Foreskin melanocyte (primary cell): ENCODE measurements at places on chromosomes 1 and 21.
A peak's percentile ranks its signal among the peaks of the same experiment; 100 is the strongest.

GRCh38 chr1:172647110-172647564 is 11.8 kb upstream of the FASLG start:
- no peak for DNase-seq

DNA sequence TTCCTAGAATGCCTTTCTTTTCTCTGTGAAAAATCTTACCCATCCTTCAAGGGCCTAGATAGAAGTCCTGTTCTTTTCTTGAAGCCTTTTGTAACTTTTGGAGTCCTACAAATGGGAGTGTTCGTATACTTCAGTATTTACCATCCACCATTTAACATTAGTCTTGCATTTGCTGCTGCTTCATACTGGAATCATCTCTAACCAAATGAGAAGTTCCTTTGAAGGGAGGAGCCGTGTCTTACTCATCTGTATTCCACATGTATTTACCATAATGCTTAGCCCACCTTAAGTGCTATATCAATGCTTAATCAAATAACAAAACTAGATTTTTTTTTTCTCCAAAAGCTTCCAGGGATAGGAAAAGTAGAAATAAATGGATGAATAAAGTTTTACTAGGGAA is 7.1 kb downstream of the PRDX6 start:
- DNase-seq, result no peak

GRCh38 chr1:13960375-13960987 is 260.5 kb downstream of the PRDM2 start:
- DNase-seq, result peak; percentile 36

GRCh38 chr1:13964768-13965167 is 264.8 kb downstream of the PRDM2 start:
- DNase-seq, result no peak

DNA sequence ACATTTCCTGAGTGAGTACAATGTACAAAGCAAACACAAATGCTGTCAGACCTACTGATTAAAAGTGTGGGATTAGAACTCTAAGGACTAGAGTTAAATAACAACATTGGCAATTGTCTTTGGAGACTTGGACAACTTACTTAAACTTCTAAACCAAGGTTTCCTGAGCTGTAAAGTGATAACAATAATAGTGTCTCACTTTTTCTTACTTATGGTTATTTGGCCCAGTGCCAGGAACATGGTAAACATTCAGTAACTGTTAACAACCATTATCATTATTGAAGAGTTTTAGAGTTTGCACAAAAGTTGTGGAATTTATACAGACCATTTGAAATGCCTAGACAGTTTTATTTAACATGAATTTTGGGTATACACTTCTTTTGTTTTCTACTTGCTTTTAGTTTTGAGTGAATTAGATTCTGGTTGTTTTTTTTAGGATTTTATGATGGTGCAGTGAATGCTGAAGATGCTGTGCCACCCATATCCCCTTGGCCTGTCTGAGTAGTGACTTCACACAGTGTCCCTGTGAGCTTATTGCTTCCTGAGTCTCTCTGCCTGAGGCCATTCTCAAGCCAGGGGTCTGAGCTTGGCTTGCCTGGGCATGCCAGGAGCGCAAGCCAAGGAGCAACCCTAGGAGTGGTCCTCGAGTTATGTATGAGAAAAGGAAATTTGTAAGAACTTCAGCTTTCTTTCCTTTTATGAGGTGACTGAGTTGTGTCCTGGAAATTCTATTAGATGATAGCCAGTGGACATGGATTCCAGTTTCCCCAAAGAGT is 932.8 kb downstream of the TTLL7 start:
- DNase-seq, result no peak

DNA sequence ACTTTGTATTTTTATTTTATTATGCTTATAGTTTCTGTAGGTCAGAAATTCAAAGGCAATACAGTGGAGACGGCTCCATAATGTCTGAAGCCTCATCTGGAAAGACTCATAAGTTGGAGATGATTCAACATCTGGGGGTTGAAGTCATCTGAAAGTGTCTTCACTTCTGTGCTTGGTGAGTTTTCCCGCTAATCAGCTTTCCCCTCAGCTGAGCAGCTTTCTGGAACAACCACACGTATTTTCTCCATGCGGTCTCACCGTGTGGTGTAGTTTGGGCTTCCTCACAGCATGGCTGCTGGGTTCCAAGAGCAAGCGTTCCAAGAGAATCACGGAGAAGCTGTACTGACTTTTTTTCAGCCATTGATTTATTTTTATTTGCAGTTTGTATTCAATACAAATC is 7.6 kb upstream of the DDI2 start:
- no peak for DNase-seq

- no peak for DNase-seq
Measured at GRCh38 chr1:19689856-19690255, 25.2 kb downstream of the HTR6 start.

DNA sequence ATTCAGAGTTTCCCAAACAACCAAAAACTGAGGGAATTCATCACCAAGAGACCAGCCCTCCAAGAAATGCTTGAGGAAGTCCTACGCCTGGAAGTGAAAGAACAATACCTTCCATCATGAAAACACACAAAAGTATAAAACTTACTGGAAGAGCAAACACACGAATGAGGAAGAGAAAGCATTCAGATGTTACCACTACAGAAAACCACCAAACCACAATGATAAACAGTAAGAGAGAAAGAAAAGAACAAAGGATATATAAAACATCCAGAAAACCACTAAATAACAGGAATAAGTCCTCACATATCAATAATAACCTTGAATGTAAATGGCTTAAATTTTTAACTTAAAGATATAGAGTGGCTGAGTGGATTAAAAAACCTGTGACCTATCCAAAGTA is 58.5 kb upstream of the BCL10 start:
- DNase-seq, result no peak

GRCh38 chr1:51316113-51316845 is 14.1 kb downstream of the TTC39A start:
- DNase-seq, result no peak

GRCh38 chr1:244414543-244414942 is 37.2 kb downstream of the ADSS2 start:
- DNase-seq, result no peak

DNA sequence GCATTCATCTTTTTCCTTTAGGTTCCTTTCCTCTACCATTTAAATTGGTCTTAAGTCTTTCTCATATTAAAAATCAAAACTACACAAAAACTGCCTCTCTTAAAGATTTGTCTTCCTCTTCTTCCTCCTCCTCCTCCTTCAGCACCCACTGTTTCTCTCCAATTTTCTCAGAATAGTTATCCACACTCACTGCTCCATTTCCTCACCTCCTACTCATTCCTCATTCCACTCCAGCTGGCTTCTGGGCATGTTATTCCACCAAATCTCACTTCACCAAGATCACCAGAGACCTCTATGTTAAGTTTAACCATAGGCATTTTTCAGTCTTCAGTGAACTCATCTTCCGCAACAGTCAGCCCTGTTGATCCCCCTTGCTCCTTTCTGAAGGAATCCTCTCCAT is 173.7 kb downstream of the SLC35F3 start:
- no peak for DNase-seq

DNA sequence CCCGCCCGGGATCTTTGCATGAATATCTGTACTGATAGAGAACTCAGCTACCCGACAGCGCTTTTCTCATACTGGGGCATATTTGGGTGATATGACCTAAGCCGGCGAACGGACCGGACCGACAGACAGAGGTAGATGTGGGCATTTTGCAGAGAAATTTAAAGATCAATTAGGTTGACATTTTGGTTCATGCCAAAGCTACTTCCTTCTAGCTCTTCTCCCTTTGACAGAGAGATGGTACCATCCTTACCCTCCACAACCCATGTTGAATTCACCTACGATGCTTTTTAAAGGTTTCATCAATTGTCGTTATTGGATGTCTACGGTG is 459 bp downstream of the ARV1 start:
- no peak for DNase-seq

- no peak for DNase-seq
Measured at GRCh38 chr1:34590211-34590623, 164.6 kb upstream of the GJB5 start.

GRCh38 chr1:96808191-96808590 is 86.6 kb downstream of the PTBP2 start:
- no peak for DNase-seq

DNA sequence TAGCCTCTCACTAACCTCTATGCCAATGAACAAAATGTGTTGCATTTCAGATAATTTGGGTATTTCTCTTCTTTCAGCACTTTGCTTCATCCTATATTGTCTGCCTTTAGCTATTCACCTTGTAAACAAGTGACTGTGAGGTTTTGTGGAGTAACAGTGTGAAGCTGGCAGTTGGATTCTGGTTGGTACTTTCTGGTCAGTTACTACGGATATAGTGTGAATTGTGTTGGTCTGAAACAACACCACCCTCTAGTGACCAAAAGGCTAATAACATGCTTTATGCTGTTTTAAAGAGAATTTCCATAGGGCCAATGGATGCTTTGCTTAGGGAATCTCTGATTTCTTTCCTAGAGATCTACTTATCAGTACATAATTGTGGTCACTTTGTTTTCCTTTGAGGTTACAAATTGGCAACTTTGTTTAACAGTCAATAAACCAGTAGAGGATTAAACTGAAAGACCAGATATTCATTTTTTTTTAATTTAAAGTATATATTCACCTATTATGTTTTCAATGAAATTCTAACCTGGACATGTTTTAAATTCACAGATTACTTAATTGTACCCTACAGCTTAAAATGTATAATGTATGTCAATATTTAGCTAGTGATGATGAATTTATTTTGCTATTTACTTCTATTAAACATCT is 2.5 kb upstream of the PTGER3 start:
- peak; percentile 68 for DNase-seq

GRCh38 chr21:42285569-42286245 is 29.5 kb downstream of the TFF3 start:
- no peak for DNase-seq

DNA sequence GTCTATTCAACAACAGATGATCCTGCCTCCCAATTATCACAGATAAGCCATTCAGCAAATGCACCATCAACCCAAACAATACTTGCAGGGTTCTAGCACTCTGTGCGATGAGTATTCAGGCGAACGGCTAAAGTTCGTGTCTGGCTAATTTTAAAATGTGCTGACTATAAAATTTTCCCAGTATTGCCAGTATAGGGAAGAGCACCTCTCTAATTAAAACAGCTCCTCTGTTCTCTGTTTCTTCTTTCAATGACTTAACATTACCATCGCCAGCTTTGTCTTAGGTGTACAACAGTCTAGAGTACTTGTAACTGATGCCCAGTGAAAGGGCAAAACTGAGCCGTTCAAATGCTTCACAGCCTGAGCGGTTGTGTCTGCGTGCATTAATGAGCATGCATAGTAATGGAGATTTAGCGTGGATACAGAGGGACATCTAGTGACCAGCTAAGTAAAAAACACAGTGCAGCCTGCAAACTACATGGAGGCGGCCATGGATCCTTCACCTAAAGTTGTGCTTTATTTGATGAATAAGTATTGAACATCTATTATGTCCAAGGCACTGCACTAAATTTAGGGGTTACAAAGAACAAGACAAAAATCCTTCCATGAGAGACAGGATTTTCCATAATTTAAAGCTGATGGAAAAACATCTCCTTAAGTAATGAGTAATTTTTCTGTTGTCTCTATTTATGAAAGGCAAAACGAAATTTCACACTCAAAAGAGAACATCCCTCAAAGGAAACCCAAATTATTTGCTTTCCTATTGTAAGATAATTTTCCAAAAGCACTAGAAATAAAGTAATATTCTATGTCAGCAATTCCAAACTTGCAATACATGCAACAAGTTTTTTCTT is 120.0 kb downstream of the SETD4 start:
- DNase-seq, result peak; percentile 73

- DNase-seq, result no peak
Measured at GRCh38 chr1:233406994-233407631, 79.6 kb downstream of the MAP3K21 start.

DNA sequence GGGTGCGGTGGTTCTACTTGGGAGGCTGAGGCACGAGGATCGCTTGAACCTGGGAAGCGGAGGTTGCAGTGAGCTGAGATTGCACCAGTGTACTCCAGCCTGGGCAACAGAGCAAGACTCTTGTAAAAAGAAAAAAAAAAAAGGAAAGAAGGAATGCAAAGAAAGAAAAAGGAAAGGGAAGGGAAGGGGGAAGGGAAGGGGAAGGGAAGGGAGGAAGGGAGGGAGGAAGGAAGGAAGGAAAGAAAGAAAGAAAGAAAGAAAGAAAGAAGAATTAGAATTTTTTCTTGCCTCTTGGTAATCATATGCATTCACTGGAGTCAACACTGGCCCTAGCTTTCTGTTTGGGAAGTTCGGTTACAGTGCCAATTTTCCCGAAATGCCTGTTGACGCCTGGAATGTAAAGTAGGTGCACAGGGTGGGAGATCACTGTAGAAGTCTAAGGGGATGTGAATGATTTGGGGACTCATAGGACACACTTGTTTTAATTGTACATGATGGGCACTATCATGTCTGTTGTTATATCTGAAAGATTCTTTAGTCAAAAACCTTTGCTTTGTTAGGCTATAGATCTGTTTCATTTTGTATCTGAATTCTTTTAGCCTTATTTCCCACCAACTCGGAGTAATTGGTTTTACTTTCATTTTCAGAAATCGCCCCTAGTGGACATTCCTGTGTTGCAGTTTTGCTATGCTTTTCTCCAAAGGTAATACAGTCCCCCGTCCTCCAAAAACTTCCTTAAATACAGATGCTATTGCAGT is 59.8 kb upstream of the MORC3 start:
- DNase-seq, result peak; percentile 62

DNA sequence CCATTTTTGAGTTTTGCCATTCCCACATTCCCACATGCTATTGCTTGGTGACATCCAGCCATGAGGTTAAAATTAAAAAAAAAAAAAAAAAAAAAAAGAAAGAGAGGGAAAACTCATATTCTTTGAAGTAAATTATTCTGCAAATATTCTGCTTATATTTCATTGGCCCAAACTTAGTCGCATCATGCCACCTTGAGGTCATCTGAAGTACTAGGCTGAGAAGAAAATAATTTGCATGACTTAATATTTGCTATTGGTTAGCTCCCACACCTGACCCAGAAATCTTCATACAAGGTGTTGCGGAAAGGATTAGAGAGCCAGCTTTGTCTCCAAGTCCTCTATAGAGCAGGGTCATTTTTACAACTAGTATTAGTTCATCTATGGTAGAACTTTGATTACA is 2206.0 kb downstream of the MRPL39 start:
- no peak for DNase-seq

- no peak for DNase-seq
Measured at GRCh38 chr1:183609313-183609712, 19.1 kb upstream of the NCF2 start.

DNA sequence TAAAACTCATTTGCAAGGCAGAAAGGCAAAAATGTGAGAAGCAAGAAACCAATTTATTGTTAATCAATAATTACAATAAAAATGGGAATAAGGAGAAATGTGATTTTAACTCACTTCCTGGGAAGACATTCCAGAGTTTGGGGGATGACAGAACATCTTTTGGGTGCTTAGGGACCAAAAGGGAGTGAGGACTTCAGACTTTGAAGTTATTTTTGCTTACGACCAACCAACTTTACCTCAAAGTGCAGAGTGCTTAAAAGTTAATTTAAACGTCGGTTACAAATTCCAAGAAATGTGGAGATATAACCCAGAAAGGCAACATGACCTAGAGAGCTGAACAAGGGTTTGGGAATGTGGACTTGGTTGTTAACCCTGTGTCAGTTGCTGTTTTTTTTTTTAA is 234.5 kb upstream of the C1orf105 start:
- DNase-seq, result no peak

GRCh38 chr1:194161591-194161990 is 975.2 kb upstream of the B3GALT2 start:
- DNase-seq, result no peak

- no peak for DNase-seq
Measured at GRCh38 chr1:82064691-82065090, 264.0 kb downstream of the ADGRL2 start.
